ENCODE measurements at places on chromosomes 5 and 9.

- no peak for DNase-seq
Measured at GRCh38 chr9:131714161-131714646, 25.7 kb downstream of the RAPGEF1 start.

DNA sequence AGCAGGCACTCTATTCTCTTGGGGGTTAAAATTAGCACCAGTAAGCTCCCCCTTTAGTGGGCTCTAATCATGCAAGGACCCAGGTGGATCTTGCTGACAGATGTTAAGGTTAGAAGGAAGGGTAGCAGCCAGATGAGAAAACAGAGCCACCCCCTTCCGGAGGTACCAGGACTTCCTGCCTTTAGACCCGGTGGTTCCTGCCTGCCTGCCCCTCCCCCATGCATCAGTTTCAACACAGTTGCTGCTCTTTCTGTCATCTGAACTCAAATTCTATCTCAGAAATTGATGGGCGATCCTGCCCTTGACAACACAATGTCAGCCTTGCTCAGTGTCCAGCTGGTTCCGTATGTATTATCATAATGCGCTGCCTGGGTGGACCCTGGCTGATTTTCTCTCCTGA is 287.3 kb downstream of the EBF1 start:
- no peak for DNase-seq

DNA sequence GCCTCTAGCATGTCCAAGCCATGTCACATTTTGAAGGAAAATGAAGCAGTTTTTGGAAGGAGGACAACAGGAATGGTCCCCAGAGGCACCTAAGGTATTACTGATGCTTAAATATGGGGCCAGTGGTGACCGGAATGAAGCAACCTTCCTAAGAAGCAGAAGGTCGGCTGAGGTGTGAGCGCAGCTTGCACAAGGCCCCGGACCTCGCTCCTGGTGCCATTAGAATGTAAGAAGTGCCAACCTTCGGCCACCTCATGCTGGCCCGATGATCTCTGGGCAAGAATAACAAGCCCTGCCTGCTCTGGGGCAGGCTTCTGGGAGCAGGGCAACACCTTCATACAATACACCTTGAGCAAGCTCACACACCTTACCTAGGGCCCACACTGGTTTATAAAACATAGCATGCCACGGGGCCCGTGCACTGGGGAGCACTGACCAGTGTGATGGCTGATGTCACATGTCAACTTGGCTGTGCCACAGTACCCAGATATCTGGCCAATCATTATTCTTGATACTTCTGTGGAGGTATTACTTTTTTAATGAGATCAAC is 21.9 kb downstream of the SEMA4D start:
- no peak for DNase-seq

DNA sequence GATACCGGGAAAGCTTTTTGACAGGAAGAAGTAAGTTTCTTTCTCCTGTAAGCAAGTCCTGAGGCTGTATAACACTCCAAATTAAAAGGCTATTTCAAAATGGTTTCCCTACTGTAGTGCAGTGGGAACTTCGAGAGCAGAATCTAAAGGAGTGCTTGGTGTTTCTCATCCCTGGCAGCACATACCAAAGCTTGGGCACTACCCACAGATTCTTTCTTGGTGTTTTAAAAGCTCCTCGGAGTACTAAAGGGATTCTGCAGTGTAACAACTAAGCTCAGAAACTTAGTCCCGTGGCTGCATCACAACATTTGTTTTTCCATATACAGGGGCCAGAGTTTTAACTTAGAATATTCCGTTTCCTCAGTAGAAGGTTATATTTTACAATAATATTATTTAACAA is 5.6 kb upstream of the APC start:
- no peak for DNase-seq

DNA sequence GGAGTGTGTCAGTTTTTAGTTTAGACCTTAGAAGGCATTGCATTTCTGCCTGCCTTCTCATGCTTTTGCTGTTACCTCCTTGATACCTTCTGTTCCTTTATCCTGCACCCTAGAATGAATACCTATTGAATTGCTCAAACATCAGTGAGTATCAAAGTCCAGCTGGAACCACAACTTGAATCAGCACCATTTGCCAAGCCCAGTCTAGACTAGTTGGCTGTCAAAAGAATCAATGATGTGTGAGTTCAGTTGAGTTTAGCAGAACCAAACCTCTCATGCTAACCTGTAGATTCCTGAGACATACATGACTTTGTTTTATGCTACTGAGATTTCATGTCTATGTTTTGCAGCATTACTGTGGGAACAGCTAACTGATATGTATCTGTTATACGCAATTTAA is 116.6 kb downstream of the FAM170A start:
- DNase-seq, result no peak

DNA sequence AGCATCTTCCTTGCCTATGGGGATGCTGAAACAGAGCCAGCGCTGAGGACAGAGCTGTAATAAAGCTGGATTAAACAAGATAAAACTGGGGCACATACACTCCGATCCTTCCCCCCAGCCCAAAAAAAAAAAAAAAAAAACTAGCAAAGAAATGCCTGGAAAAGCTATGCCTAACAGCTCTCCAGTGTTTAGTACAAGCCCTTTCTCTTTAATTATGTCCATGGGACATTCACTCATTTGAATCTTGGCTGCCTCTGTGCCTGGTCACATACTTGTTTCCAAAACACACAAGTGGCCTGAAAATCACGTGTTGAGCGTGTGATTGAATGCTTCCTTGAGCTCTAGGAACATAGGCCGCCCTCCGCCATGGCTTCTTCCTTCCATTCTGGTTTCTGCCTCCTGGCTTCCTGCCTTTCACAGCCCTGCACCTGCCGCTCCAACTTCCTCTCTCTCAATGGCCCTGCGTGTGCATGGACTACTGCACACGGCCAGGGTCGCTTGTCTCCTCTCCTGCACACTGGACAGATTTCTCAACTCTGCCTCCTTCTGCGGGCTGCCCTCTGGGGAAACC is 111.0 kb upstream of the RETREG1 start:
- no peak for DNase-seq

- DNase-seq, result no peak
Measured at GRCh38 chr5:61333954-61334867, 2.2 kb downstream of the ZSWIM6 start.

DNA sequence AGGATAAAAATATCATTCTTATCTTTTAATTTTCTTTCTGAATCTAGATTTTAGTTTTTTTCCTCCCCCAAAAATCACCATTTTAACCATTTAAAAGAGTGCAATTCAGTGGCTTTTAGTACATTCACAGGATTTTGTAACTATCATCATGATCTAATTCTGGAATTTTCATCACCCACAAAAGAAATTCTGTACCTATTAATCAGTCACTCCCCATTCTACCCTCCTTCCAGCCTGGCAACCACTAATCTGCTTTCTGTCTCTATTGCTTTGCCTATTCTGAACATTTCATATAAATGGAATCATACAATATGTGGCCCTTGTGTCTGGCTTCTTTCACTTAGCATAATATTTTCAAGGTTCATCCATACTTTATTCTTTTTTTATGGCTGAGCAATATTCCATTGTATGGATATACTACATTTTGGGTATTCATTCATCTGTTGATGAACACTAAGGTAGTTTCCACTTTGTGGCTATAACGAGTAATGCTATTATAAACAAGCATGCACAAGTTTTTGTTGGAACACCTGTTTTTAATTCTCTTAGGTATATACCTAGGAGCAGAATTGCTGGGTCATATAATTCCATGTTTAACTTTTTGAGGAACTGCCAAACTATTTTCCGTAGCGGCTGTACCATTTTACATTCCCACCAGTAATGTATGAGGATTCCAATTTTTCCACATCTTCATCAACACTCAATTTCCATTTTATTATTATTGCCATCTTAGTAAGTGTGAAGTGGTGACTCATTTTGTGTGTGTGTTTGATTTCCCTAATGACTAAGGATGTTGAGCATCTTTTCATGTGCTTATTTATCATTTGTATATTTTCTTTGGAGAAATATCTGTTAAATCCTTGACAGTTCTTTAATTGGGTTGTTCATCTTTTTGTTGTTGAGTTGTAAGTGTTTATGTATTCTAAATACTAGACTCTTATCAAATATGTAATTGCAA is 340.3 kb downstream of the CWC27 start:
- no peak for DNase-seq

All from stimulated activated CD8-positive, alpha-beta memory T cell treated with anti-CD3 and anti-CD28 coated beads, Interleukin-7, amount 100 ng/mL, for 1 hour (primary cell).